ENCODE measurements at places on chromosomes 7 and 10.

DNA sequence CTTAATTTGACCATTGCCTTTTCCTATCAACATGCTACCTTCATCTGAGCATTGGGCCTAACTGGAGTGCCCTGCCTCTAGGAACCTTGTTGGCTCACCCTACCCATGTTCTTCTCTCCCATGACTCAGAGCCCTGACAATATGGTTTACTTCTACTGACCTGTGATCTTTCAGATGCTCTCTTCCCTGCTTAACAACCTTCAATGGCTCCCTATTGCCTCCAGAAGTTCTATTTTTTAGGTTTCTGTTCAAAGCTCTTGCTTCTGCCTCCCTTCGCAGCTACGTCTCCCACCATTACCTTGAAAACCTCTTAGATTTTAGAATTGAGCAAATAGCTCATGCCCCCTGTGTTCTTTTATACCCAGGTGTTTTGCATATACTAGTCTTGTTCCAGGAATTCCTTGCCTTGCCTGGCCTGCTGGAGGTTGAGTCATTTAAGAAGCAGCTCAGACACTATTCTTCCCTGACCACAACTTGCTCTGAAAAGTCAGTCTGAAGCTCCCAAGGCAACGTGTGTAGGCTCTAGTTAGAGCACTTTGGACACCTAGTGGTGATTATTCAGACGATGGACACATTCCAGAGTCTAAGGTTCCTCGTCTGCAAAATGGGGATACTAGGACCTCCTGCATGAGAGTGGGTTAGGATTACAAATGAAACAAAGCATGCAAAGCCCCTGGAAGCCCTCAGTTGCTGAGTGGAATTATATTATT lies 64.4 kb upstream of the EMX2 start:
- DNase-seq = no peak

- no peak for DNase-seq
Observed at GRCh38 chr7:98621573-98622482, 4.7 kb downstream of the NPTX2 start.

DNA sequence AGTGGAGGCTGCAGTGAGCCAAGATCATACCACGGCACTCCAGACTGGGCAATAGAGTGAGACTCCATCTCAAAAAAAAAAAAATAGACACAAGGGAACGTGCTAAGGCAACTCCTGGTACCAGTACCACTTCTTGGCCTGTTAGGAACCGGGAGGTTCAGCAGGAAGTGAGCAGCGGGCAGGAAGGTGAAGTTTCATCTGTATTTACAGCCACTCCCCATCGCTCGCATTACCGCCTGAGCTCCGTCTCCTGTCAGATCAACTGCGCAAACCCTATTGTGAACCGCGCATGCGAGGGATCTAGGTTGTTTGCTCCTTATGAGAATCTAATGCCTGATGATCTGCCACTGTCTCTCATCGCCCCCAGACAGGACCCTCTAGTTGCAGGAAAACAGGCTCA lies 69.9 kb upstream of the FOXK1 start:
- no peak for DNase-seq

DNA sequence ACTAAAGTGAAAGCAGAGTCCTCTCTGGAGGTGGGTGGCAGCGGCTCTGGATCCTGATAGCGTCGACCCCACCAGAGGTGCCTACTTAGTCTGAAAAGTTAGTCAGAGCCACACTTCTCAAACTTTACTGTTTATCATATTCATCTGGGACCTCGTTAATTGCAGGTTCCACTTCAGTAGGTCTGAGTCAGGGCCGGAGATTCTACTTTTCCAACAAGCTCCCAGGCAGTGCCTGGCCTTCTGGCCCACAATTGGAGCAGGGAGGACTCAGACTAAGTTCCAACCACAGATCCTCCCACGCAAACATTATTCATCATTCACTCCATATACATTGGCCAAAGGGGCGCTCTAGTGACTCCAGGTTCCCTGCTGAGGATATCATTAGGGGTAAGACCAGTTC lies 78.1 kb downstream of the VSTM4 start:
- no peak for DNase-seq

DNA sequence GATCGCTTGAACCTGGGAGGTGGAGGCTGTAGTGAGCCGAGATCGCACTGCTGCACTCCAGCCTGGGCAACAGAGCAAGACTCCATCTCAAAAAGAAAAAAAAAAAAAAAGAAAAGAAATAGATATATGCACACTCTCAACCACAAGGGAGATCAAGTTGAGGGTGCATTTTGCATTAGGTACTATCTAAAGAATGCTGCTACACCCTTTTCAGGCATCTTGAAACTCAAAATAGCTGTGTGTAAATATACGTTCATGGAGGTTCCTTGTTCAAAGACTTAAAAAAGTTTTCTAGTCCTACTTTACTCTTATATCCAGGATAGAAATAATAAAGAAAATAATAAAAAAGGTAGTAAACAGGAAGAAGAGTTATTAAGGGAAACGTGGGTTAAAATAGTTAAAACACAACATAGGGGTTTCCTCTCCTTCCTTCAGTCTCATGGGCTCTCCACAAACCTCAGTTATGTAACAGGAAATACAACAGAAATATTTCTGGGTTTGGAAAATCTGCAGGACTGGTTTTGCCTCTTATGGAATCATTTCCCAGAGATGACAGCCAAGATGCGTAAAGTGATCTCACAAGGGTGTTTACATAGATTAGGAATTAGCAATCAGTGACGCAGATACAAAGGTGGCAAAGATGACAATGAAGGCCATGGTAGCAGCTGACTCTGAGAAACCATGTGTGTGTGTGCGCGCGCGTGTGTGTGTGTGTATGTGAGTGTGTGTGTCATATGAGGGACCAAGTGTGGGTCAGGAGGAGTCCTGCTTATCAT lies 15.1 kb downstream of the STEAP4 start:
- no peak for DNase-seq

DNA sequence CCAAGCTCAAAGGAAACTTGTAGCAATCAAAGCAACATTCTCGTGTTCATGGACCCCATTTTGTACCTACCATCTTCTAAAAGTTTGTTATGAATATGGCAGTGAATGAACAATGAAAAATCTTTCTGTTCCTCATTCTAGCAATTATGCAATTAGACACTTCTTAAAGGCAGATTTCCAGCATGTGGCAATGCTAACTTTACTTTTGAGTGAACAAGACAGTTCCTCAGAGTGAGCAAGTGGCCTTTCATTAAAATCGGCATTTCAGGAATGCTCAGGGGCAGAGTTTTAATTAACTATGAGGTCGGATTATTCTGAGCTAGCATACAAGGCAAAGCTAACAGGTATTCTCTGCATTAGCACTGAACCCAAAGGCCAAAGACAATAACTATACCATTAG lies 48.4 kb upstream of the NFE2L3 start:
- DNase-seq = no peak

- DNase-seq = no peak
Observed at GRCh38 chr7:75889223-75889825, 10.5 kb downstream of the RHBDD2 start.

GRCh38 chr7:112819536-112819935 lies 29.3 kb upstream of the TMEM168 start:
- no peak for DNase-seq

GRCh38 chr10:88913788-88914187 lies 33.7 kb downstream of the STAMBPL1 start:
- DNase-seq = no peak

DNA sequence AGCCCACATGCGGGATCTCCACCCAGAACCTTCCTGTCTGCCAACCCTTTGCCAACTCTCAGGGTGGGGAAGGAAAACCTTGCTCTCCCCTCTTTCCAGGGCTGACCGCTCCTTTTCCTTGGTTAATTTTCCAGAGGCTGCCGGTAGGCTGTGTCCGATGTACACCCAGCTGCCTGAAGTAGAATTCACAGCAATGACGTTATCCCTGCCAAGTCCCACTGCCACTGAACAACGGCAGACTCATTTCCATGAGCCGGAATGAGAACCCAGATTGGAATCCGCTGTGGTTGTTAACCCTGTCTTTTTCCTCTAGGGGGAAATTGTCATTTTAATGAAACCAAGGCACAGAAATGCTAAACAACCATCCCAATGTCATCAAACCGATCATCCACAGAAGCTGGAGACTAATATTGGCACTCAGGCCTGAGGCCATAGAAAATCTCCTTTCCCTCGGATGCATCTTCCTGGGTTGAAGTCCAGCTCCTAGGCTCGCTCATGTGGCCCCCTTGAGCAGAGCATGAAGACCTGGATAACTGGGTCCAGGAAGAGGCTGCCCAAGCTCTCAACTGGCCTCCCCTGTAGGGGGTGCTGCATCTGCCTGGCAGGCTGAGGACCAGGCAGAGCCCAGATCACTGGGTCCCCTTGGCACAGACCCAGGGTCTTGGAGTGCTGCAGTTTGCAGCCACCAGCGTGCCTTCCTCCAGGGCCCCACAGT lies 30.4 kb downstream of the KLRG2 start:
- no peak for DNase-seq

GRCh38 chr10:33900596-33900995 lies 566.1 kb upstream of the NRP1 start:
- no peak for DNase-seq

- DNase-seq = no peak
Observed at GRCh38 chr10:116733566-116733965, 8.8 kb downstream of the HSPA12A start.

- DNase-seq = peak; percentile 16
Observed at GRCh38 chr7:34823650-34824258, 165.7 kb downstream of the NPSR1 start.

DNA sequence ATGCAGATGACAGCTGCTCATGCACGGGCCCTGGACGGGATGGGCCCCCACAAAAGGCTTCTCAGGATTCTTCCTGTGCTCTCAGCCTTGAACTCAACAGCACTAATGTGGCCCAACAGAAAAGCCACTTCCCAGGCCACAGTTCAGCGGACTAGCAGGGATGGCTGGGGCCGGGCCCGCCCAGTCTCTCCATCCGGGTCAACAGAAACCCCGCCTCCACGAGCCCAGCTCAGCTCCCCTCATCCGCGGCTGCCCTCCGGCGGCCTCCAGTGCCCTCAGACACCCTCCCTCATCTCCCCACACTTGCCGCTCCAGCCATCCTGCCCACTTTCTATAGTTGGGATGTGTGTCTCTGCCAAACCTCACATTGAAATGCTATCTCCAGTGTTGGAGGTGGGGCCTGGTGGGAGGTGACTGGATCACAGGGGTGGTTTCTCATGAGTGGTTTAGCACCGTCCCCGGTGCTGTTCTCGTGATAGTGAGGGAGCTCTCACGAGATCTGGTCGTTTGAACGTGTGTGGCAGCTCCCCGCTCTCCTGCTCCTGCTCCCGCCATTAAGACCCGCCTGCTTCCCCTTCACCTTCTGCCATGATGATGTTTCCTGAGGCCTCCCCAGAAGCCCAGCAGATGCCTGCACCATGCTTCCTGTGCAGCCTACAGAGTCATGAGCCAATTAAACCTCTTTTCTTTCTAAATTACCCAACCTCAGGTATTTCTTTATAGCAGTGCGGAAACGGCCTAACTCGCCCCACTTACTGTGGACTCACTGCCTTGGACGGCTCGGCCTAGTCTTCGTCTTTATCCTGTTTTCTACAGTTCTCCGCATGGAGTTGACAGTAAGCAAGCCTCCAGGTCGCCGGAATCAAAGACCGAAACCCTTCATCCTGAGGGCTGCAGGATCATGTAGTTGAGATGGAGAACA lies 169.9 kb upstream of the RNF32 start:
- DNase-seq = no peak

- DNase-seq = no peak
Observed at GRCh38 chr7:45921381-45921698, 268 bp upstream of the IGFBP3 start.

DNA sequence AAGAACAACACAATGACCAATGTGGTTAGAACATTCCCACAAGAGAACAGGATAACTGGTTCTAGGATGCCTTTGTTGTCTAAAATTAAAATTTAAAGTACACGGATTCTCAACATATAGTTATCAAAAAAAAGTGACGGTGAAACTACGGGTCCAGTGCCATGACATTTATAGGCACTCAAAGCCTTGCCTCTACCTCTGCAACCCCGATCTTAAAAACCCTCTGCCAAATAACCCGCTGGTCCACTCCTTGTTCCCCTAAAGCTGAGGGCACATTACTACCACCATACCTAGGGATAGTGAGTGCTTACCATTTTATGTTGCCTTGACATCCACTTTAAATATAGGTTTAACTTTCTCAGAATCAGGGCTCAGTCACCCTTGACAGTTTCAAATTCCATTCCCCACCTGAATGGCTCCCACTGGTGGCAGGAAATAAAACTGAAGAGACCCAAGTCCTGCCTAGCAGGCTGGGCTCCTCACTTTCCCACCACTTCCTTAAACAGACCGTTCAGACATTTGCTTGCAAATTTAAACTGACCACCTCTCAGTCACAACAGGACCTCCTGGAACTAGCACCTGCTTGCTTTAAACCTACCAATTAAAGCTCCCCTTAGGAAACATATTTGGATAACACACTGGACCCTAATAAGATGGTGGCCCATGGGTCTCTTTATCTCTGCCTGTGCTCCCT lies 169.9 kb upstream of the ASAH2 start:
- peak; percentile 55 for DNase-seq

GRCh38 chr10:58486821-58487220 lies 25.9 kb upstream of the BICC1 start:
- no peak for DNase-seq

DNA sequence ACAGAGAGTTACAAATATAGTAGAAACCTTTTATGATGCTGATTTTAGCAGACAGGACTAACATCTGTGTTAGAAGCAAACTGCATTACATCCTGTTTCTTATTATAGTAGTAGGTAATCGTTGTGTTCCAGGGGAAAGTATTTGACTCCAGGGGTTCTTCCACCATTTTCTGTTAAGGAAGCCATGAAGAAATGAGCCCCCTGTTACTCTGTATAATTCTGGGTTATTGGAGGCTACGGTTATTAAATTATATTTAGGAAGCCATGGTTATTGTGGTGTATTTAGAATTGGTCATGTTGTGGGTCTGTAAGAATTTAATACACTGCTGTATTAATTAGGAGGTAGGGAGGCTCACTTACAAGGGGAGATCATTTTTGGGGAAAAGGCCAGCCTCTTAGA lies 175.8 kb upstream of the AGK start:
- DNase-seq = no peak

DNA sequence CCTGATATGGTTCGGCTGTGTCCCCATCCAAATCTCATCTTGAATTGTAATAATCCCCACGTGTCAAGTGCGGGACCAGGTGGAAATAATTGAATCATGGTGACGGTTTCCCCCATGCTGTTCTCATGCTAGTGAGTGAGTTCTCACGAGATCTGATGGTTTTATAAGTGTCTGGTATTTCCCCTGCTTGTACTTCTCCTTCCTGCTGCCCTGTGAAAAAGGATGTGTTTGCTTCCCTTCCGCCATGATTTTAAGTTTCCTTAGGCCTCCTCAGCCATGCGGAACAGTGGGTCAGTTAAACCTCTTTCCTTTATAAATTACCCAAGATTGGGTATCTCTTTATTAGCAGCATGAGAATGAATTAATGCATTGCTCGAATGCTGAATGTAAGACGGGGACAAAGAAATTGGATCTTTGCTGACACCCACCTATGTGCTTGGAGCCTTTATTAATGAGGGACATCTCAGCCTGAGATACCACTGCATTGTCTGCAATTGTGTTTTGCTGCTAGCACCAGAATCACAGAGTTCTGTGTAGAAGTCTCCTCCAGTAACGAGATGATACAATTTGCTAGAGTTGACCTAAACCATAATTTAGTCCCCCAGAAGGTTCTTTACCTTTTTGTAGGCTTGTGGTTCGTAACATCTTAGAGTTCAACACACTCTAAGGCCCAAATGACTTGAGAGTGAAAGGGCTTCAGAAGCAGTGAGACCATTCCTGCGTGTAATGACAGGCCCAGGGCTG lies 28.6 kb downstream of the SLC35B4 start:
- no peak for DNase-seq

GRCh38 chr10:6239213-6239991 lies 36.7 kb downstream of the PFKFB3 start:
- DNase-seq = no peak
